NCI-H82 (cell line): ENCODE measurements at places on chromosomes 4 and X.

- no peak for DNase-seq
Observed at GRCh38 chr4:110609044-110609750, 13.7 kb downstream of the PITX2 start.

GRCh38 chr4:138835832-138836533, 179.6 kb upstream of the NOCT start:
- no peak for DNase-seq

DNA sequence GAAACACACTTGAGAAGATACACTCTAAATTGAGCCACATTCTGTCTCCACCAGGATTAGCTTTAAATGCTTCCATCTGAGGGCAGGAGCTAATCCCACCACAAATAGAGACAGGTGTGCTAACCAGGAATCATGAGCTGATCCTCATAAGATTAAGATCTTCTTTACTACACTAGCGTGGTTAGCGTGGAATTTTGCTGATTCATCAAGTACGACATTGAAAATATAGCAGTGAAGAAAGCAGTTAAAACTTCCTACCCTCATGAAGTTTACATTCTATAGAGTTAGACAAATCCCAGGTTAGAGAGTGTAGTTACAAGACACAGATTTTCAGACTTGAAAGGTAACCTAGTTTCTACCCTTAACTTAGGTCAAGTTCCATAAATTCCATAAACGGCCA, 5.3 kb upstream of the APELA start:
- DNase-seq: peak; percentile 78

DNA sequence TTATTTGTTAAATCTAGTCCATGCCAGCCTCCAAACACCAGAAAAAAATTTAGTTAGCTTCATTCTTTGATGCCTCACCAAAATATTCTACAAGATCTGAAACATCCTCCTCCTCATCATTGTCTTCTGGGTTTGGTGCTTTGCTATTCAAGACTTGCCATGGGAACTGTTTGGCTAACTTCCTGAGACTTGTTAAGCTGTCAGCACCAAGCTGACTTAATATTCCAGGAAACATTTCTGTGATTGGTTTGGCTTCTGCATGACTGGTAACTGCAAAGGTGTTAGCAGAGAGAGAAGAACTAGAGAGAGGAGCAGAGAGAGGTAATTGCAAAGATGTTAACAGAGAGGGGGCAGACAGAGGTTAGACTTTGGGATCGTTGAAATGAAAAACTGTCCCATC, 101.3 kb downstream of the PALLD start:
- DNase-seq: no peak

GRCh38 chr4:98687876-98688275, 29.5 kb upstream of the TSPAN5 start:
- DNase-seq: no peak

DNA sequence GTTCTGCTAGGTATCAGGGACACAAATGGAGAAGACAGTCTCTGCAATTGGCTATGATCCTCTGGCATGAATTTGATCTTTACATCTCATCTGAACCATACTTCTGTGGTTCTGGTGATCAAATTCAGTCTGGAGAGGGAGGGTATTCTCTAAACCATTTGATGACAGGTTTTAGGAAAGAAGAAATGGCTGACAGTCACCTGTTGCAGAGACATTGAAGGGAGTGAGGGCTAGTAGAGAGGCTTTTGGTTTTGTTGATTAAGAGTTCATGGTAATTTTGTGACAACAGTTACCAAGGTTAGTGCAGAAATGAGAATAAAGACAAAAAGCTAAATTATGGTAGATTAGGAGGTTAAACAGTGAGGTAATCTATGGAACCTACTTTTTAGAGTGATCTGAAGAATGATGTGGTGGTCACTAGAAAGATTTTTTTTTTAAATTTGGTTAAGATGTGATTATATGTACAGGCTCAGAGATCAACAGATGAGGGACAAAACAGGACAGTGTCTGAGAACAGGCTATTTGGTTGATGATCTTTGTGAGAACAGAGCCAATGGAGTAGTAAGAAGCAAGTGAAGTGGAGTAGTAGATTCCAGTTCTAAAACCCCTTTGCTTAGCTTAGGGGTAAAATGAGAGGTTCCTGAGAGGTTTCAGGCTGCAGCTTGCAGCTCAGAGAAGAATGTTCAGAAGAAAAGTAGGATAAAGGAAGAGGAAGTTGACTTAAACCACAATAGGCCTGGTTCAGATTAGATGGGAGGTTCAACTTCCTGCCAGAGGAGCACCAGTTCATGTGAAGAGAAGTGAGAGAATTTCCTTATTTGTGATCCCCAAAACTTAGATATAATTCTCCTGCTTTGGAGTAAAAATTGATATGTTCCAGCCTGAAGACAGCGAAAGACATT, 34.7 kb downstream of the VSIG4 start:
- no peak for DNase-seq
